NCI-H2029 treated with DMSO at 0.1 percent for 48 hours (cell line): ENCODE measurements at places on chromosomes 1 and 21.

- no peak for DNase-seq
Measured at GRCh38 chr1:37475380-37476086, 1.2 kb downstream of the ZC3H12A start.

- DNase-seq, result no peak
Measured at GRCh38 chr1:234489007-234489697, 10.2 kb upstream of the TARBP1 start.

- DNase-seq, result no peak
Measured at GRCh38 chr1:175735144-175735543, 8.3 kb downstream of the TNR start.

DNA sequence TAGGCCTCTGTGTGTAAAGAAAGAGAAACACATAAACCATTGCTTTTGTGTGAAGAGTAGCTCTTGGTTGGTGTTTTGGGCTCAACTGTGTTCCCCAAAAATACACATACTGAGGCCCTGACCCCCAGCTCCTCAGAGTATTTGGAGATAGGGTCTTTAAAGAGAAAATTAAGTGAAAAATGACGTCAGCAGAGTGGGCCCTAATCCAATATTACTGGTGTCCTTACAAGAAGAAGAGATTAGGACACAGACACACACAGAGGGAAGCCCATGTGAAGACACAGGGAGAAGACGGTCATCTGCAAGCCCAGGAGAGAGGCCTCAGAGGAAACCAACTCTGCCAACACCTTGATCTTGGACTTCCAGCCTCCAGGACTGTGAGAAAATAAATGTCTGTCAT, 76.9 kb upstream of the PGBD5 start:
- DNase-seq, result no peak

DNA sequence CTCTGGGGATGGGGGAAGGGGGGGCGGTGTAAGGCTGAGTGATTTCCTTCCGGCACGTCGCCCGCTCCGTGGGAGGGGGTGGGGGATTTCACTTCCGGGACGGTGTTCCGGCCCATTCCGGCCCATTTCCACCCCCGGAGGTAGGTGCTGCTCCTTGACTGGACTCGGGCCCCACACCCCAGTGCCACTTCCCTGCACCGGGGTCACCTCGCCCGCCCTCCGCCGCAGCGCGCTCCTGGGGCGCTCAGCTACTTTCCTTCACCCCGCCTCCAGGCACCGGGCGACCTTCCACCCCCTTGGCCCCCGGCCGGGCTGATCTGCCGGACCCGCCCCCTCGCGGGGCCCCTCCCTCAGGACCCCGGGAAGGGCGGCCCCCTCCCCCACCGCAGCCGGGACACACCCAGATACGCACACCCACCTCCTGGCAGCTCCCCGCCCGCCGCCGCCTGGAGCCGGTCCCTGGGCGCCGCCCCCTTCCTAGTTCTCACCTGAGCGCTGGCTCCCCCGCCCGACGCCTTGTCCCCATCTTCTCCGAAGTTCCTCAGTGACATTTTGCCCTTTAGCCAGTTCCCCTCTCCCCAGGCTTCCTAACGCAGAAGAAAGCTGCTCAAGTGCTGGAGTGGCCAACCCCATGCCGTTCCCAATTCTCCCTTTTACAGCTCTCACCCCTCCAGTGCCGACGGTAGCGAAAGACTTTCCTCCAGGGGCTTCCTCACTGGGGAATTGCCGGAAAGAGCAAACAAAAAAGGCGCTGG, at the start of gene ZBTB37:
Gene ZBTB37, plus strand, starts transcription at position 115 of the 755 bp plus-strand sequence. CDS start 1,846 bp downstream, outside the sequence.
- peak; percentile 25 for DNase-seq

DNA sequence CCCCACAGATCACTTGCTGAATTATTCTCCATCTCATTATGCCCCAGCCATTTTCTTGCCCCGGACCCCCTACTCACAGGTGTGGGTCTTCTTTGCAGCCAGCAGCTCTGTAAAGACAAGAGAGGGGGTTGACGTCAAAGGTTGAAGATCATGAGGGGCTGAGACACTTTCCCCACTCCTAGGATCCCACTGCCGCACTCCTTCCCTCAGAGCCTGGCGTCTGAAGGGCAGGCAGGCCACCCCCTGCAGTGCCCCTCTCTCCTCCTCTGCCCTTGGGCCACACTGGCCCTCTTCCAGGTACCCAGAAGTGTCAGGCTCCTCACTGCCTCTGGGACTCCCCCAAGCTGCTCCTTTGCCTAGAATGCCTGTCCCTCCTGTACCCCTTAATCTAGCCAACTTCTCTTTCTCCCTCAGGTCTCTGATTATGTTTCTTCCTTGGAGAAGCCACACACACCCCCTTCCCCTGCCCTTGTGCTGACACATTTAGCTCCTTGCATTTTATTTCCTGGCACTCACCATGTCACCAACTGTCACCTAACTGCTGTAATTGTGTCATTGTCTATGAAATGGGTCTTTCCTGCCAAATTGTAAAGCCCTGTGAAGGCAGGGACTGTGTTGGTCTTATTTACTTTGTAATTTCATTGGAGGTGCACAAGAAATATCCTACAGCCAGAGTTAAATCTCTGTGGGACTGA, 2.1 kb downstream of the RORC start:
- no peak for DNase-seq

GRCh38 chr1:32876341-32877210, 5.9 kb upstream of the FNDC5 start:
- no peak for DNase-seq

- DNase-seq, result no peak
Measured at GRCh38 chr1:167344615-167345385, 124.1 kb downstream of the POU2F1 start.

GRCh38 chr21:29315131-29315749, 16.5 kb downstream of the BACH1 start:
- no peak for DNase-seq

DNA sequence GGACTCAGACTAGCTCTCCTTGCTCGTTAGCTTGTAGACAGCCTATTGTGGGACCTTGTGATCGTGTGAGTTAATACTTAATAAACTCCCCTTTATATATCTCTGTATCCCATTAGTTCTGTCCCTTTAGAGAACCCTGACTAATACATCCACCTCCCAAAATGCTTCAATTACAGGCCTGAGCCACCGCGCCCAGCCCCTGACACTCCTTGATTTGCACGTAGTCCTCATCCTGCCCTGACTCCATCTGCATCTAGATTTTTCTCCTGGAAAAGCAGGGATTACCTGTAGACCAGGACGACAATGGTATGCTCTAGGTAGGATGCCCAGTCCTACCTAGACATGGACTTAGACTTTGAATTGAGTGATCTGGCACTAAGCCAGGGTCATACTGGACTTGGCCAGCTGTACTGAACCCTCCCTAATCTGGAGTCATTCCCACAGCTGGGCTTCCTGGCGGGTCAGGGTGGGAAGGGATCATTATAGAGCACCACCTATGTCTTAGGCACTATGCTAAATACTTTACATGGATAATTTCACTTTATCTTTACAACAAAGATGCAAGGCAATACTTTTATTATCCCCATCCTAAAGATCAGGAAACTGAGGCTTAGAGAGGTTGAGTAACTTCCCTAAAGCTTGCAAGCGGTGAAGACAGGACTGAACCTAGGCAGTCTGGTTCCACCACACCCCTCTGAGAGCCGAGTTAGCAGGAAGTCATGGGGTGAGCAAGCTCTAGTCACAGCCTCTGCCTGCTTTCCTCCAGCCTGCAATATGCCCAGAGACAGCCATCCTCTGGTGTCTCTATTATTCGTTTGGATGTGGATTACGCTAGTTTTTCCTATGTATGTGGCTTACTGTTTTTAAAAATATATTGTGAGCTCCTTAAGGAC, 89.4 kb downstream of the DTL start:
- no peak for DNase-seq

DNA sequence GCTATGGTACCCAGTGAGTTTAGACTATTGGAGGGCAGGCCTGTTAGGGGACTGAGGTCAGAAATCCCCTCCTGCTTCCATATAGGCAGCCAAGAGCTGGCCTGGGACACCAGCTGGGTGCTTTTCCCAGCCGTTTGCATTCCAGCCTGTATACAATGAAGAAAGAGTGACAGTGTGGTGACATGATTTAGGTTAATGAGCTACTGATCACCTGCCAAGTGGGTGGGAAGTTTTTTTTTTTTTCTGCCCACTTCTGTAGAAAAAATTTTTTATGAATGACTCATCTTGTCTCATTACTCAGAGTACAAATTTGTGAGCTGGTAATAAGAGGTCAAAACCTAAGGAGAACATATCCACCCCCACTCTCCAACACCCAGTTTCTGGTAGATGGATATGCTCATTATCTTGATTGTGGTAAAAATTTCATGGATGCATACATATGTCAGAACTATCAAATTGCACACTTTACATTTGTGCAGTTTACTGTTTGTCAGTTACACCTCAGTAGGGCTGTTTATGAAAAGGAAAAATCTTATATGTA, 16.4 kb upstream of the CGN start:
- DNase-seq, result no peak

DNA sequence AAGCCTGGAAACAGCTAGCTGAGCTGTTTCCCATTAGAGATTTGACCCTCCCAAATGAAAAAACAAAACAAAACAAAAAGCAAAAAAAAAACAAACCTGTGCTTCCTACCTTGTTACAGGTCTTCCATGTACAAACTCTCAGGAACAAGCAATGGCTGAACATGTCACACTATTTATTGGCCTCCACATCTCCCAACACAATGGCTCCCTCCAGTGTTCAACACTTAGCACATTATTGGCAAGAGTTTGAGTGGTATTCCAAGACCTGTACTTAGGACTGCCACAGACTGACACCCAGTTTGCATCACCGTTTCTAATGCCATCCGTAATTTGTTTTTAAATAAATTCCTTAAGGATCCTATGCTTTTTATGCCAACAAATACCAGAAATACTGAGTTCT, 195.0 kb upstream of the OLFM3 start:
- DNase-seq, result no peak

- no peak for DNase-seq
Measured at GRCh38 chr1:198116069-198116468, 40.7 kb upstream of the NEK7 start.

DNA sequence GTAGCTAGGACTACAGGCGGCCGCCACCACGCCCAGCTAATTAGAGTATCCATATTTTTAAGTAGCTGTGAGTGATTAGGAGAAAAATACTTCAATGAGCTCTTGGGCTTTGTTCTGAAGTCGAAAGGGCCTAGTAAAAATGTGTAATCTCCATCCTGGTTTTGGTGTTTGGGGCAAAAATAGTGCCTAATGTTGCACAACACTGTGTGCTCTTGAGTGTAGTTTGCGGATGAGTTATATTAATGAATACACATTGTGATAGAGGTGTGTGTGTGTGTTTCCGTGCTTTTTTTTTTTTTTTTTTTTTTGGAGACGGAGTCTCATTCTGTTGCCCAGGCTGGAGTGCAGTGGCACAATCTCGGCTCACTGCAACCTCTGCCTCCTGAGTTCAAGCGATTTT, 6.3 kb upstream of the ARID1A start:
- no peak for DNase-seq

GRCh38 chr1:78102082-78102481, 56.3 kb downstream of the GIPC2 start:
- no peak for DNase-seq

- no peak for DNase-seq
Measured at GRCh38 chr1:245615001-245615400, 460.2 kb downstream of the KIF26B start.

- DNase-seq, result no peak
Measured at GRCh38 chr1:248417854-248418253, 15.0 kb downstream of the OR2T1 start.

- DNase-seq, result peak; percentile 67
Measured at GRCh38 chr1:233707153-233707879, 93.4 kb downstream of the KCNK1 start.

- DNase-seq, result no peak
Measured at GRCh38 chr1:25620211-25620610, 3.6 kb downstream of the MAN1C1 start.

- no peak for DNase-seq
Measured at GRCh38 chr1:235898126-235898525, 31.4 kb upstream of the LYST start.

GRCh38 chr21:29430576-29430975, 131.9 kb downstream of the BACH1 start:
- DNase-seq, result no peak

DNA sequence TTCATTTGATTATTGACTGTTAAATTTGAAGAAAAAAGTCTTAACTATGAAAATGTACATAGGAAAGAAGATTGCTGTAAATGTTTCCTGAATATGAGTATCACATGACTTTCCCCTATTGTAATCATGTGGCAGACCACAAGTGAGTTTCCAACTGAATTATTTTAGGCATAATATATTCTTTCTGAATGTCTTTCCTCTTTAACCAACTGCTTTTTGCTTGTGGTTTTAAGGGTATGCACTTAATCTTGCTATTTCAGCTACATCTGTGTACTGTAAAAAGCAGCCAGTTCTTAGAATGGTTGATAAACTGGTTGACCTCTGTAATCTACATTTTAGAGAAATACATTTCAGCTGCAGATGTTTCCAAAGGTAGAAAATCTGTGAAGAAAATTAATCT, 400.7 kb downstream of the NEGR1 start:
- DNase-seq, result no peak

- no peak for DNase-seq
Measured at GRCh38 chr1:91765293-91765692, 120.7 kb downstream of the TGFBR3 start.

DNA sequence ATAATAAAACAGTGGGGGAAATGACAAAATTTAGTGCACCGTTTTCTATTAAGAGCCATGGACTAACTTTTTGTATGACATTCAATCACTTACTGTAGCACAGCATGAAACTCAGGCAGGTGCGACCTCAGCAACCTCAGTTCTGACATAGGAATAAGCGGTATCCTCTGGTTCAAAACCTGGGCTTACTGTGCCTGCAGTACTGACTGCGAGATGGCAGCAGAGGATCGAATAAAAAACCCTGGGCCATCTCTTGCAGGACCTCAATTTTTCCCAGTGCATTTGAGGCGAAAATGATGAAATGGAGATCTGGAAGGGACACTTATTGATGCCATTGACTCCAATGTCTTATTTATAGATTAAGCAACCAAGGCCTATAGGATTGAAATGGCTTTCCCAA, 214.7 kb downstream of the ADGRL2 start:
- no peak for DNase-seq

DNA sequence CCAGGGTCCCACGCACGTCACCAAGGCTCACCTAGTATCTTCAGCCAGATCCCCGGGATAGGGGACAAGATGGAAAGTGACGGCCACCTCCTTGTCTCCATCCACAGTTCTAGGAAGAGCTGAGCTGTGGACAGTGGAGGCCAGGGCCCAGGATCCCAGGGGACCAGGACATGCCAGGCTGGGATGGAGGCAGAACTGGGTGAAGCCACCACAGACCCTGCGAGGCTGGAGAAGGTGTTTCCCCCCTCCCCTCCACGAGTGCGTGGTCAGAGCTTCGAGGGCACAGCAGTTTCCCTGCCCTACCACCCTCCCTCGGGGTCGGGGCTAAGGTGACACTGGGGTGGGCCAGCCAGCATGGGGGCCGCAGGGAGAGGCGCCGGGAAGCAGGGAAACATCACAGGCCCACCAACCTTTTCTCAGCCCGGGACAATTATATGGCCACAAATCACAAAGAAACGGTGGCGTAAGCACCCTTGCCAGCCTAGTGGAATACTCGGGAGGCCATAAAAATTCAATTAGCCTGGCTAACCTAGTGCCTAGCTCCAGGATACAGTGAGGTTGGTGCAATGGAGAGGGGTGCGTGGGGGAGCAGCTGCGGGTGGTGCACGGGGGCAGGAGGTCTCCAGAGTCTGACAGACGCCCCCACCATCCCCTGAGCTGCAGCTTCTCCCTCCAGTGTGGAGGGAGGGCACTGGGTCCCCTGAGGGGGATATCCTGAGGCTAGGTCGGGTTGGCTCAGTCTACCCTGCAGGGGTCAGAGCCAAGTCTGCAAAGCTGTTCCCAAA, 13.4 kb downstream of the DRAXIN start:
- DNase-seq, result no peak

GRCh38 chr1:232558954-232559353, 71.0 kb downstream of the SIPA1L2 start:
- DNase-seq, result no peak
